Stimulated activated CD8-positive, alpha-beta memory T cell treated with anti-CD3 and anti-CD28 coated beads, Interleukin-7, amount 100 ng/mL, for 48 hours (primary cell): ENCODE measurements at places on chromosomes 6 and 20.

DNA sequence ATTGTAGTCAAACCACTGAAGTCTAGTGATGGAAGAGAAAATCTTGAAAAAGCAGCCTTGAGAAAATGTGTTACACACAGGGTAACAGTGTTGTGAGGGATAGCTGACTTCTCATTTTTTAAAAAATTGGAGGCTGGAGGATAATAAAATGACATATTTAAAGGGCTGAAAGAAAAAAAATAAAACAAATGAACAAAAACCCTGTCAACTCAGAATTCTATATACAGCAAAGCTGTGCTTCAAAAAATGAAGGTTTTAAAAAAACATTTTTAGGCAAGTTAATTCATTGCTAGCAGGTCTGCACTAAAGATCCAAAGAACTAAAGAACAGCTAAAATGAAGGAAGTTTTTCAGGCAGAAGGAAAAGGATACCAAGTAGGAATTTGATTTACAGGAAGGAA, 31.1 kb downstream of the VTA1 start:
- DNase-seq, result no peak

GRCh38 chr20:10264166-10264558, 45.5 kb downstream of the SNAP25 start:
- no peak for DNase-seq

DNA sequence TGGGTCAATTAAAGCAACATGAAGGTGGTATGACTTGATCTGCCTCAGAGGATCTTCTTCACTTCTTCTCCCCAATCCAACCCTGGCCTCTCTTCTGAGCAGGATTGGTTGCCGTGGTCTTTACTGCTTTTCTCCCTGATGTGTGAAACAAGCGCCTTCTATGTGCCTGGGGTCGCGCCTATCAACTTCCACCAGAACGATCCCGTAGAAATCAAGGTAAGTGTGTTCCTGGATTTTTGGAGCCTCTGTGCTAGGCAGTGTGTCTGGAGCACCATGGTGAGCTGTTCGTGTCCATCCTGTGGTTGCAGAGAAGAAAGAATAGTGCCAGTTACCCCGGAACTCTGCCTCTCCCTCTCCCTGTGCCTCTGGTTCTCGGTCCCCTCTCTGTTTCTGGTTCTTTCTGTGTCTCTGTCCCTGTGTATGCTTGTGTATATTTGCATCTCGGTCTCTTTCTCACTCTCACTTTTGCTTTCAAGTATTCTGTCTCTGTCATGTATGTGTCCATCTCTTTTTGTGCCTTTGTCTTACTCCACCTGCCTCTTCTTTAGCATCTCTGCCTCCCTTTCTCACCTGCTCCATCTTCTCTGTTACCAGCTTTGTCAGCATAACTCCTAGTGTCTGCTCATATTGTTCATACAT, 23.5 kb downstream of the TM9SF4 start:
- no peak for DNase-seq

GRCh38 chr6:133645966-133646740, 242.8 kb upstream of the TCF21 start:
- DNase-seq, result no peak

DNA sequence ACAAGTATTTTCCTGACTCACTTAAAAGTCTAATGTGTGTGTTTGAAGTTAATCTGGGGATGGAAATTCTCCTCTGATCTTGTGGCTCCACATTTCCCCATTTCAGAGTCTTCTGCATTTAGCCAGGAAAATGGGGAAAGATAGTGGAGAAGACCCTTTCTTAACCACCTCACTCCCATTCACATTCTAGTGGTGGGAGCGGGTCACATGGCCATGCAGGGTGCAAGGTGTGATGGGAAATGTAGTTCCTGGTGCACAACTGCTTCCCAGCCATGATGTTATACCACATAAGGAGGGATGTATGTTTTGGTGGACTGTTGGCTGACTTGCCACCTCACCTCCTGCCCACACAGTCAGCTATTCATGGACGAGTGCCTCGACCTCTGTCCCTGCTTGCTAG, 61.8 kb downstream of the BANF2 start:
- no peak for DNase-seq

DNA sequence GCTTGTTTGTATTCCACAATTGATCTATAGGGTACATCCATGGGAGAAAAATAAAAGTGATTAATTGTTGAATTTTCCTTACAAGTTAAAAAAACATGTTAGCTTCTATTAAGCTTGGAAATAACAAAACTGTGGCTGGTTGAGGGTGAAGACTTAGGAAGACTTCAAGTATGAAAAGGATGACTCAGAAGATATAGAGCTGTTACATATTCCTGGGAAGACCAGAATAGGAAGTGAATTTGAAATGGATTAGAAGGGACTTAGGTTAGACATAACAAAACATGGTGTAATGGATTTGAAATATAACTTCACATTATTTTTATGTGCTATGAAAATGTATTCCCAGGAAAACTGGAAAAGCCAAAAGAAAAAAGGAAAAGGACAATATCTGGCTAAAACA, 732.2 kb downstream of the HDGFL1 start:
- no peak for DNase-seq

- DNase-seq, result no peak
These were observed 22.6 kb upstream of the HLA-DQB2 start for GRCh38 chr6:32785781-32786533.
